ENCODE measurements at places on chromosomes 16 and 17.

DNA sequence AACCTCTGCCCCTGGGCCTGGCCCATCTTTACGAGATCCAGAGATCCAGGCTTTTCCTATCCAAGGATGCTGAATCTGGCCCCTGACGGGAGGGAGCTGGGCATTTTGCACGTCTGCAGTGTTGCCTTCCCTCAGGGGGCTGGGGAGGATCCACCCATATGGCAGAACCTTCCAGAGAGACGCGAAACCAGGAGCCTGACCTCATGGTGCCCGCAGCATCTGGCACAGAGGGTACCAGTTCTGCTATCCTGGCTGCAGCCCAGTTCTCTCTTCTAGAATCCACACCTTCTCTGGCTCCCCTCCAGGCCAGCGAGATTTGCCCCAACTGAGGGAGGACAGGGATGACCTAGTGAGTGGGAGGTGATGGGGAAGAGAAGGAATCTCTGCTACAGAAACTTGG lies 20.5 kb upstream of the ZNF652 start:
- DNase-seq, result no peak

GRCh38 chr17:81221371-81221841 lies 1.4 kb downstream of the CEP131 start:
- no peak for DNase-seq

GRCh38 chr17:77379832-77380231 lies 239.1 kb downstream of the SEC14L1 start:
- DNase-seq, result no peak

DNA sequence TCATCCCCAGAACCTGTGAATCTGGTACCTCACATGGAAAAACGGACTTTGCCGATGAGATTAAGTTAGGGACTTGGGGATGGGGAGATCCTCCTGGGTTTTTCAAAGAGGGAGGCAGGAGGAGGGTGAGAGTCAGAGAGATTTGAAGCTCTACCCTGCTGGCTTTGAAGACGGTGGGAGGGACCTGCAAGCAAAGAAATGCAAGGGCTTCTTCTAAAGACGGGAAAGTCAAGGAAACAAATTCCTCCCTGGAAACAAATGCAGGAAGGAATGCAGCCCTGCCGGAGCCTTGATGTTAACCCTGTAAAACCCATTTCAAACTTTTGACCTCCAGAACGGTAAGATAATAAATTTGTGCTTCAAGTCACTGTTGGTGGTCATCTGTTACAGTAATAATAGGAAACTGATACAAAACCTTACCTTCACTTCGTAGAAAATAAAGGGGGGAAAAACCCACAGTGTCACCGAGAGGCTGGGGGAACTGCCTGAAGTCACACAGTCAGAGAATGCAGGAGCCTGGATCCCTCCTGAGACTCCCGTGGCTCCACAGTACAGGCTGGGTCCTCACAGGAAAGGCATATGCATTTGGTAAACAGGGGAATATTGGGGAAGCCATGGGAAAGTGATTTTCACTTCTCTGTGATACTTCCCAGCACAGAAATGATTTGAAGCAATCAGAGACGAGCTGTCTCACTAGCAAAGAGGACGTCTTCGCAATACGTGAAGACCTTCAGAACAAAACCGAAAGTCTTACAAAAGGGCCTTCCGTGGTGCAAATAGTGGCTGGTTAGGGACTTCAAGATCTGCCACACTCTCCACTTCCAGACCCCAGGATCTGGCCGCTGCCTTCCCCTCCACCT lies 58.9 kb upstream of the CLEC3A start:
- DNase-seq, result no peak

- DNase-seq, result no peak
Observed at GRCh38 chr17:69018687-69019086, 42.0 kb downstream of the ABCA9 start.

DNA sequence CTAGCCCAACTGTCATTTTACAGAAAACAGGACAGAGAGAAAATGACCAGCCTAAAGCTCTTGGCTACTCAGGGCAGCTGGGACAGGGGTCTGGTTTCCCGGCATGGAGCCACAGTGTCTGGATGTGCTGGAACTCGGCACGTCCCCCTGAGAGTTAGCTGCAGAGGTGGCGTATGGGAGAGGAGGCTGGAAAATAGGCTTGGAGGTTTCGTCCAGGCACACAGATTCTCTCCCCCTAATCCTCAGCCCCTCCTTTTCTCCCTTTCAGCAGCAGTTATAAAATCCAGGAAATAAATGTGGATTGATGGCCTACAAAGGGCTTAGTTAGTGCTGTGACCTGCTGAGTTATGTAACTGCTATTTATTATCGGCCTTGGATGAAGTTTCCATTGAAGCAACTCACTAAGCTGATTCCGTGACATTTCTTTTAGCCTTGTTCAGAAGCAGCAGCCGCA lies 89.5 kb upstream of the TOB1 start:
- no peak for DNase-seq

GRCh38 chr17:58311429-58311894 lies 17.1 kb downstream of the TSPOAP1 start:
- DNase-seq, result no peak

- DNase-seq, result peak; percentile 25
Observed at GRCh38 chr17:74960570-74961342, 11.8 kb downstream of the HID1 start.

- no peak for DNase-seq
Observed at GRCh38 chr16:89847940-89848297, 19.6 kb downstream of the SPIRE2 start.

- DNase-seq, result no peak
Observed at GRCh38 chr17:4950746-4951204, at the start of gene ENO3. TSS of gene ENO3 (plus strand) at chr17:4951119. CDS start at chr17:4951830, 711 bp downstream.

GRCh38 chr16:9351841-9352434 lies 260.5 kb downstream of the HAPSTR1 start:
- no peak for DNase-seq

- no peak for DNase-seq
Observed at GRCh38 chr17:28174352-28175046, 132.0 kb downstream of the NLK start.

- DNase-seq, result no peak
Observed at GRCh38 chr16:57534337-57534880, 2.0 kb downstream of the CCDC102A start.

DNA sequence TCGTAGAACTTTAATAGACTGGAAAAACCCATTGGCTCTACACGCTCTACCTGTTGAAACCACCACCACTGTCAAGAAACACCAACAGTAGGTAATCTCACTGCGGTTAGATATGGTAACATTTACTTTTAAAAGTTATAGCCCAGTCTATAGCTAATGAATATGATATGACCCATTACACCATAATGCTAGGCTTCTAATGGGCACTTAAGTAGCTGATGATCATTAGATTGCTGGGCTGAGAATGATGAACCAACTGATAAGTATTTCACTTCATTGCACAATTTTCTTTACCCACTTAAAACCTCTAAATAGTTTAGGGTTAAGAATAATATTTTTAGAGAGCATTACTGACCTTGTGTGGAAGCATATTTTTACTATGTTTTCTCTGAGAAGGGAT lies 788.9 kb upstream of the CA10 start:
- no peak for DNase-seq

DNA sequence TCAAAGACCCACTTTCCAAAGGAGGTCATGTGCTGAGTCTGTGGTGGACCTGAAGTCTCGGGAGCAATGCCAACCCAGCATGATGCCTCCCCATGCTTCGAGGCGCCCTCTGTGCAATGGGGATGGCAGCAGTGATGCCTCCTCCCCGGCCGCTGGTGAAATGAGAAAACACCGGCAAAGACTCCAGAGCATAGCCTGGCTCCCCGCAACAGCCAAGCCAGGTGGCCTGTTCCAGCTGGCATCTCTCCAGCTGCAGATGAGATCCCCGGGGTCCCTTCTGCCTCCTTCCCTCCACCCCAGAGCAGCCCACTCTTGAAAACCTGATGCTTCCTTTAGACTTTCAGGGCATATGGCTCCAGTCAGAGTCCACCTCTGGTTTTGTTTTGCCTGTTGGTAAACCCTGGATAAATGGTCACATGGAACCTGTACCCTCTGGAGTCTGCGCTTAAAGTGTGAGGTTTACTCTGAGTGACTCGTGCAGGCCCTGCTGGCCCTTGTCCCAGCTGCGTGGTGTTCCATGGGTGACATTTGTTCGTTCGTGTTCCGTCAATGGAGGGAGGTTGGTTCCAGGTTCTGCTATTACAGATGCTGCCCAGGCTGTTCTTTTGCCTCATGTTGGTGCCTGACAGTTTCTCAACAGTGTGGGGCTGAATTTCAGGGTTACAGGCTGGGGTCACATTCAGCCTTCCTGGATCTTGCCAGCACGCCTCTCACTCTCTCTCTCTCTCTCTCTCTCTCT lies 181.8 kb upstream of the CIBAR2 start:
- DNase-seq, result no peak

All from activated CD4-positive, CD25-positive, alpha-beta regulatory T cell (primary cell).